ENCODE measurements at places on chromosomes 6 and 20.

DNA sequence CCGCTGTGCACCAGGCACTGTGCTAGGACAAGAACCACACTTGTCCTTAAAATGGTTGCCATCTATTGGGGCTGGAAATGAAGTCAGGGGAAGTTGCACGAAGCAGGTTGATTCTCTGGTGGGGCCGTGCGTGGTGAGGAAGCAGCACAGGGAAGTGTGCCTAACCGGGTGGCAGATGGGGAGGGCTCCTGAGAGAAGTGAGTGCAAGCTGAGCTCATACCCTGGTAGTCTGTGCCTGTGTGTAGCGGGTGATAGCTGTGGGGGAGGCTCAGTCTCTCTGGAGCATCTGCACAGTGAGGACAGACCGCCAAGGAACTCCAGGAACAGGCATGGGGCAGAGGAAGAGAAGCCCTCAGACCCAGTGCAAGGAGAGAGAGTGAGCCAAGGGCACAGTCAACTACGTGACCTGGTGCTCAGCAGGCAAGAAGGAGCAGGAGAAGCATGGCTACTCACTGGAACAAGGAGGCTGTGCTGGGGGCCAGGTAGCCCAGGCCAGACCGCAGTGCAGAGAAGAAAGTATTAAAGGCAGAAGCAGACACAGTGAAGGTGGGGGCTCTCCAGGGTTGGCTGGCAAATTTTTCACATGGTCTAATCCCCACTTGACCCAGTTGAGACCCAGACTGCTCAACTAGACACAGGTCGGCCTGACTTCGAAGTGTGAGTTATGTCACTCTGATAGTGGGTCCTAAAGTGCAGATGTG is 155.0 kb downstream of the CDH26 start:
- no peak for DNase-seq

- DNase-seq: no peak
These were observed 220.3 kb downstream of the PREX1 start for GRCh38 chr20:48607544-48607865.

- no peak for DNase-seq
These were observed 872.4 kb upstream of the SLC35B3 start for GRCh38 chr6:9307786-9308185.

DNA sequence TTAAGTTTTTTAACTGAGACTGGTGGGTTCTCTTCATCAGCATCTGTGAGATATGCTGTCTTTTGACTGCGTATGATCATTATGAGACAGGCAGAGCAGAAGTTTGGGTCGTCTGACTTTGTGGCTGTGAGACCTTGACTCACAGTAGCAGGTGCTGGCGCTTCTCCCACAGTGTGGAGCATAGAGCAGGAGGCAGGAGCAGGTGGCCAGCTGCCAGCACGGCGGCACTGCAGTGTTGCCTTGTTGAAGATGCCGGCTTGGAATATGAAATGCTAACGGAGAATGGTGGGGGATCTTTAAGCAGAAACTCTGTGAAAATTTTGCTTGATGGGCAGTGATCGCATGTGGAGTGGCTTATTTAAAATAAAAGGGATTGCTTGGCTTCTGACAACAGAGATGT is 105.0 kb downstream of the TIAM2 start:
- DNase-seq: no peak

DNA sequence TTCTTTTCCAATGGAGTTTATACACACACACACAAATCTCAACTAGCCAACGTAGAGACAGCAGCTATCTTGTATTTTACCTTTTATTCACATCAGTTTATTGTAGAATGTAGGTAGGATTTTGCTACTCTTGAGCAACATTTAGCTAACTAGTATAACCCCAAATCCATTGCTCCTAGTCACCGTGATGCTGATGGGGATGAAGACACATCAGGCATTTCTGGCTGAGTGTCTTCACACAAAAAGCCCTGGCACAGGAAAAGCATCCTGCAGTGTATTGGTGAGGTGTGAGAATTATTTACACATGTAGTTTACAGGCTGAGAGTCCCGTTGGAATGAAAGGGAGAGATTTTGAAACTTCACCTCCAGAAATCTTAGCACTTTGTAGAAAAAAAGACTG is 65.9 kb upstream of the FBXL4 start:
- DNase-seq: no peak

DNA sequence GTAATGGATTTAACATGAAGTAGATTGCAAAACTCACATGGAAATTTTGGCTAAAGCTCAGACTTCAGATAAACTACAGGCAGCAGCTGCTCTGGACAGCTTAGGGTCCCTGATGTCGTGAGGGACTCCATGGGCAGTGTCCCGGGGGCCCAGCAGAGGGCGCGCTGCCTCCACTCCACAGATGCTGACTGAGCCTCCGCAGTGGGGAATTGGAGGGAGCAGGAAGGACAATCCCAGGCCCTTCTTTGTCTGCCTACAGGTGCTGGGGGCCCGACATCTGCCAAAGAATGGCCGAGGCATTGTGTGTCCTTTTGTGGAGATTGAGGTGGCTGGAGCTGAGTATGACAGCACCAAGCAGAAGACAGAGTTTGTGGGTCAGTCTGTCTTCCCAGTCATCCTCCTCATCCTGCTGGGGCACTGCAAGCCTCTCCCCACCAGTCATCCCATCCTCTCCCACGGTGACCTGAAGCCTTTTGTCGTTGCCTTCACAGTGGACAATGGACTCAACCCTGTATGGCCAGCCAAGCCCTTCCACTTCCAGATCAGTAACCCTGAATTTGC is 35.9 kb downstream of the PLCG1 start:
- peak; percentile 65 for DNase-seq

- DNase-seq: no peak
These were observed 35.8 kb downstream of the HLA-DMB start for GRCh38 chr6:32905078-32905477.

- no peak for DNase-seq
These were observed 26.7 kb downstream of the SERPINB9 start for GRCh38 chr6:2876210-2877056.

DNA sequence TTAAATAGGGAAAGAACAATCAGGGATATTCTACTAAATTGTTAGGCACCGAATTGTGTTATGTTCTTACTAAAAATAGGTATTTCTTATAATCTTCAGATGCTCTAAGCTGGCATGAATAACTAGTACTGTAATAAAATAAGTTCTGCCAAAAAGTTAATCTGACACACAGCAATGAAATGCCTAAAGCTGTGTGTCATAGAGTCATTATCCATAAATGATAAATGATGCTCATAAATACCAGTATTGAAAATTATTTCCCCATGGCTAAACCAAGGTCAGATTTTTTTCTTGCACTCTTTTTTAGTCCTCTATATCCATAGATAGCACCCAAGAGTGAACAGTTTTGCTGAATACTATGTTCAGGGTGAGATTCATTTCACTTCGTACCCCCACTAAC is 11.7 kb upstream of the PRIM2 start:
- no peak for DNase-seq

- no peak for DNase-seq
These were observed 51.7 kb downstream of the UQCC1 start for GRCh38 chr20:35360033-35360432.

GRCh38 chr6:37536491-37537190 is 36.9 kb upstream of the CCDC167 start:
- DNase-seq: no peak

DNA sequence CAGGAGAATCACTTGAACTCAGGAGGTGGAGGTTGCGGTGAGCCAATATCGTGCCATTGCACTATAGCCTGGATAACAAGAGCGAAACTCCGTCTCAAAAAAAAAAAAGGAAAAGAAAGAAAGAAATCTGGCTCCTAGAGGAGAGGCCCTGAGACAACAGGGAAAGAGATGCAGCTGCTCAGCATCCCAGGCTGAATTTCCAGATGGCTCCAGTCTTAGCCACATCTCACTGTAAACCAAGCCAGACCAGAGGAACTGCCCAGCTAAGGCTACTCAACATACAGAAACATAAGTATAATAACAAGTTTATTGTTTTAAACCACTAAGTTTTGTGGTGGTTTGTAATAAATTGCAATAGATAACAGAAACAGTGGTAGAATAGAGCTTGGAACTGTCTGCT is 38.5 kb upstream of the TASP1 start:
- DNase-seq: no peak

GRCh38 chr6:104431096-104431495 is 428.6 kb downstream of the HACE1 start:
- DNase-seq: no peak

DNA sequence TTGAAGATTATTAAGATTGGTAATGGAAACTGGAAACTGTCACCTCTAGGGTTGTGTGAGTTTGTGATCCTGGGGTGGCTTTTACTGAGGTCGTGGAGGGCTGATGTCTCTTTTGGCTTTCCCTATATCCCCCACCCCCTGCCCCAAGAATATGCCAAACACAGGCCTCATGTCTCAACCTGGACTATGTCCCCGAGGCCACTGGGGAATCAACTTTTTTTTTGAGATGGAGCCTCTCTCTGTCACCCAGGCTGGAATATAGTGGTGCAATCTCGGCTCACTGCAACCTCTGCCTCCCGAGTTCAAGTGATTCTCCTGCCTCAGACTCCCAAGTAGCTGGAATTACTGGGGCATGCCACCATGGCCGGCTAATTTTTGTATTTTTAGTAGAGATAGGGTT is 83.3 kb upstream of the RALGAPA2 start:
- no peak for DNase-seq

- DNase-seq: no peak
These were observed 7.3 kb upstream of the TGM2 start for GRCh38 chr20:38172408-38172807.

GRCh38 chr20:35742741-35743523 is 872 bp upstream of the RBM39 start:
- DNase-seq: no peak

DNA sequence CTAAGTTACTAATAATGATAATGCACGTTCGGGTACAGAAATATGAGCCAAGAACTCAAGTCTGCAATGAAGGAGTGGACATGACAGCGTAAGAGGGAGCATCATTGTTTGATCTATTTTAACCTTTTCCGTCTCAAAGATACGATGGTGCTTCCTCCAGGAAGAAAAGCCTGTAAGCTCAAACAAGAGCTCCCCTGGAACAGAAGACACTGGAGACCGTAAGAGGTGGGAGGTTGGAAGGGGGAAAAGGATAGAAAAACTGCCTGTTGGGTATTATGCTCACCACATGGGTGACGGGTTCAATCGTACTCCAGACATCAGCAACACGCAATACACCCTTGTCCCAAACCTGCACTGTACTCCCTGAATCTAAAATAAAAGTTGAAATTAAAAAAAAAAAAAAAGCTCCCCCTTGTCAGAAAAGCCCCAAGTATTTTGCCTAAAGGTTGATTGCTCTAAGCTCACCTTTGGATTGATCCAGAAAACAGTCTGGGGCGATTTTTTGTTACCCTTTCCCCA is 180.5 kb downstream of the TRIM27 start:
- no peak for DNase-seq

- no peak for DNase-seq
These were observed 180.8 kb upstream of the PLN start for GRCh38 chr6:118367314-118367713.

DNA sequence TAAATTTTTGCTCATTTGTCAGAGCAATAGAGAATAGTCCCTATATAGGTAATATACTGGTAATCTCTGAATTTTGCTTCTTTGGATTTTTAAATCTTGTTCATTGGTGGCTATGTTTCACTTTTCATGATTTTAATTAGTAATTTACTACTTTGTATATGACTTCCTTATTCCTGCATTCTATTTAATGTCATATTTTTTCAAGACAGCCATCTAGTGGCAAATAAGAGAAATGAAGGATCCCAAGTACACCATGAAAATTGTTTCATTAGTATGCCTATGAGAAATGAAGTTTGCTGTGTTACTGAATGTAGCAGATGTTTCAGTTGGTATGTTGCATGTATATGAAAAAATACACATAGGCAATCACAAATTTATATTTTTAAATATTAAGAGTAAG is 82.4 kb downstream of the ZNF292 start:
- DNase-seq: no peak

GRCh38 chr6:170128346-170128745 is 162.5 kb downstream of the DLL1 start:
- no peak for DNase-seq

GRCh38 chr20:51651921-51652549 is 109.5 kb upstream of the NFATC2 start:
- DNase-seq: no peak

GRCh38 chr6:167988945-167989841 is 8.3 kb upstream of the KIF25 start:
- DNase-seq: no peak

DNA sequence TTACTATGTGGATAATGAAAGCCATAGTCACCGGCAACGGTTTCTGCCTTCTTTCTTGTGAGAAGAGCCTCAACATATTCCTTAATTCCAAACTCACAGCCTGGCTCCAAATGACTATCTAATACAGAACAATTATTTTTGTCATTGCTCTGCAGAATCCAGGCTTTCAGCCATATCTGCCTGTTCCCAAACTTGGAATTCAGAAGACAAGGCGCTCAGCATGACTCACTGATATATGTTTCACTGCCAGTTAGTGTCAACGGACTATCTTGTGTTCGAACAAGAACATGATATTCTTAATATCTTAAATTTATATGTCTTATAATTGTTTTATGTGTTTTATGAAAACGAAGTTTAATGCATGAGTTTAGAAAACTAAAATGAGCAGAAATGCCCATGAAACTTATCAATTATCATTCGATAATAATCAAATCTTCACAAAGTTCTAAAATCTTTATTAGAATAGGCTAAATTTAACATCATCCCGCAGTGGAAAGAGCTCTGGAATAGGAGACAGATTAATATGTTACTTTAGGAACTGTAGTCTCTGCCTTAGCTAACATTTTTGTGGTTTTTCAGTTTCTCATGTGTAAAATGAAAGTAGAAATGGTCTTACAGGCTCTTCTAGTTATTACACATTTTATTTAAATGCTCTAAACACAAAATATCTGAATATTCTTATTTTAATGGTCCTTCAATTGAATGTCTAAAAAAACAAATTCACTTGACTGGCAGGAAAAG is 669.3 kb upstream of the GJE1 start:
- no peak for DNase-seq

GRCh38 chr6:149389509-149390297 is 10.4 kb upstream of the SUMO4 start:
- no peak for DNase-seq

DNA sequence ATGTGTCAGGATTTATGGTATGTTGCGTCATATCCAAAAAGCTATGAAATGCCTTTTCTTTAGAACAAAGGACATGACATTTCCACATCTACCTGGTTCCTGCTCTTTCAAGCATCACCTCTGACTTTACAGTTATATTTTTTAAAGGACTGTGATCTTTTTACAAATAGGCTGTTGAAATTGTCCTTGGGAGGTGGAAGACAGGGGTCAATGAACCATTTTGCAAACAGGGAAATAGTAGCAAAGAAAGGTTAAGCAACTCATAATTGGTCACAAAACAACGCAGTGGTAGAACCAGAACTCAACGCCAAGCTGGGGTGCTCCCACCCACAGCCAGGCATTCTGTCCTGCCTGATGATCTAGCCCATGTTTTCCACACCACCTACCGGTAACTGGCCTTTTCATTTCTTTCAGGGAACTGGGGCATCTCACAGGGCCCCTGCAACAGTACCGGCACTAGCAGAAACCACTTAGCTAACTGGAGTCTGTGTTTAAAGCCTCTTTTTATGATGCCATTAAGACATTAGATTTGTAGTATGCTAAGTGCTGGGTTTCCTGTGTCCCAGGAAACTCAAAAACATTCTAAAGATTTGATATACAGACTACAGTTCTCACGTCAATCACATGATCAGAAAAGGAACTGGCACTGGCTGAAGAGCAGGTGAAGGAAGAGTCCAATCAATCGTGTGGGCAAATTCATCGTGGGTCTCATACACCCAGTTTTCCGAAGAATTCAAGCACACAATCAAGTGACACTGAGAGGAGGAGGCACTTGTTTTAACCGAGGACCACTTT is 13.9 kb downstream of the ZNF217 start:
- DNase-seq: no peak

GRCh38 chr6:162156146-162156545 is 571.4 kb downstream of the PRKN start:
- DNase-seq: no peak

Data from stimulated activated CD4-positive, alpha-beta T cell treated with anti-CD3 and anti-CD28 coated beads, Interleukin-2, amount 100 ng/mL, for 48 hours (primary cell).